ENCODE measurements at places on chromosomes 4 and X.
A peak's percentile ranks its signal among the peaks of the same experiment; 100 is the strongest.

- no peak for DNase-seq
These were observed 27.3 kb downstream of the RWDD4 start for GRCh38 chr4:183631577-183632198.

DNA sequence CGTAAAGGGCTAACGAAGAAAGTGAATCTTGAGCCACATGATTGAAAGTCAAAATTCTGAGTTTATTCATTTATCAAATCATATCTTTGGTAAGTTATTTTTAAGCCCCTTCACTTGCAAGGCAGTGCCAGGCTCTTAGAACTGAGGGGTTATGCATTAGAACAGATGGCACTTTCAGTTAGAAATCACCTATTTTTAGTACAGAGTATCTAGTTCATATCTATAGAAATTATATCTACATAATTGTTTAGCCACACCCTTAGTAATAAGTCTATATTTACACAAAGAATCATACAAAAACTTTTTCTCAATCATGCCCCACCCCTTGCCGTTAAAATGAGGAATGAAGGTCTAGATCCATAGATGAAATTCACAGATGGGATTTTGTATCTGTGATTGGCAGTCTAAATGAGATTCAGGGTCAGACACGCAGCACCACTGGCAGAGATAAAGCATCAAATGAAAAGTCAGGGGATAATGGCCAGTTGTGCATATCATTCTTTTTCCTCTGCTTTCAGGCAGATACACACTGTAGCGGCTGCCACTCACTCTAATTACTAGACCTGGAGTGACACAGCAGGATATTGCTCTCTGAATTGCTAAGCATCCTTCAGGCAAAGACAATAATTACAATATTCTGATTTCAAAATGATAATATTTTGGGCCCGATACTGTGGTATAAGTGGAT lies 440.5 kb downstream of the MAPK10 start:
- no peak for DNase-seq

- peak; percentile 10 for DNase-seq
These were observed 349.9 kb downstream of the BMPR1B start for GRCh38 chr4:95107635-95108034.

DNA sequence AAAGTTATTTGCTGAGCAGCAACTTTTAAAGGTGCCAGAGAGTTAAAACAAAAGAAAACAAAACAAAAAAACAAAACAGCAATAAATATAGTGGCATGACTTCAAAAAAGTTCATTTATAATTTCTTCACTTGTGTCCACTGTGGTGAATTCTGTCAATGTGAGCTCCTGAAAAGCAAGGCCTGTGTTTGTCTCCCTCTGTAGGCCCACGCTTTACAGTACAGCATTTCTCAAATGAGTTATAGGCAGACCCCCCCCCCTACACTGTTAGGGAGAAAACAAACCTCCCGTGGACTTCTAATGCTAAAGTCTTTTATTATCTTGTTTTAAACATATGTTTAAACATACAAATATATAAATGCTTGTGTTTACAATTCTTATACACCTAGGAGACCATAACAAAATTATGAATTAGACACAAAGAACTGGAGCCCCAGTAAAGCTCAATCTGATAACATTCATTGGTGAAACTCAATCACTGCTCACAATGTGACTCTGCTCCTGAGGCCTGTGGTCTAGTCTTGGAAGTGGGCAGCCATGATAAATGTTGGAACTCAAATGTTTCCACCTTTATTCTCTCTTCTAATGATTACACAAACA lies 47.0 kb upstream of the SCOC start:
- peak; percentile 55 for DNase-seq

GRCh38 chrX:52574416-52575275 lies 57.8 kb upstream of the XAGE1B start:
- peak; percentile 38 for DNase-seq

DNA sequence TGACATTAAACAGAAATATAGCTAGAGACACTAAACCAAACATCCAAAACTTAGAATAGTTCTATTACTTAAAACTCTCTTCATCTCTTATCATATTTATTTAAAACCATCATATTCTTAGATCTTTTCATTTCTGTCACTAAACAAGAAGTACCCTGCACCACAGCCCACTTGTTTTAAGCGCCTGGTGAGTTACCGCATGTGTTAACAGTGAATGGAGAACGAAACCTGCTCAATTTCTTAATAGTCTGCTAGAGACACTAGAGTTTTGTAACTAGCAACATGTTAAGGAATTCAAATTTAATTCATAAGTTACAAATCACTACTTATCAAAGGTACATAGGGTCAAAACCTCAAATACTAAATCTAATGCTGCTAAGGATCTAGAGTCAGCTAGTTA lies 111.5 kb downstream of the FBXW7 start:
- DNase-seq: no peak

DNA sequence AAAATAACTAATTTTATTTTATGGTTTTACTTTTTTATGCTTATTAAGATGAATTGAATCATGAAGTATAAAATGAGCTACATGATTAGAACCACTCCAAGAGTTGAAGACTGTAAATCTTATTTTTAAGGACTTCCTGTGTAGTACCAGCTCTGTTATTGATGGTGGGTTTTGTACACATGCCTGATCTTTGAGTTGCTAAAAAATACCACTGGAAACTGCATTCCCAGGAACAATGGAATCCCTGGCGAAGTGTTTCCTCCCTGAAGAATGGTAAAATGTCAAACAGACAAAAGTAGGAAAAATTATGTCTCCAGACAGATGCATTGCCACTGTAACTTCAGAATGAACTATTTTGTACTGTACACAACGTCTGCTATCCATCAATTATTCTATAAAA lies 935.4 kb upstream of the TENM3 start:
- DNase-seq: no peak

DNA sequence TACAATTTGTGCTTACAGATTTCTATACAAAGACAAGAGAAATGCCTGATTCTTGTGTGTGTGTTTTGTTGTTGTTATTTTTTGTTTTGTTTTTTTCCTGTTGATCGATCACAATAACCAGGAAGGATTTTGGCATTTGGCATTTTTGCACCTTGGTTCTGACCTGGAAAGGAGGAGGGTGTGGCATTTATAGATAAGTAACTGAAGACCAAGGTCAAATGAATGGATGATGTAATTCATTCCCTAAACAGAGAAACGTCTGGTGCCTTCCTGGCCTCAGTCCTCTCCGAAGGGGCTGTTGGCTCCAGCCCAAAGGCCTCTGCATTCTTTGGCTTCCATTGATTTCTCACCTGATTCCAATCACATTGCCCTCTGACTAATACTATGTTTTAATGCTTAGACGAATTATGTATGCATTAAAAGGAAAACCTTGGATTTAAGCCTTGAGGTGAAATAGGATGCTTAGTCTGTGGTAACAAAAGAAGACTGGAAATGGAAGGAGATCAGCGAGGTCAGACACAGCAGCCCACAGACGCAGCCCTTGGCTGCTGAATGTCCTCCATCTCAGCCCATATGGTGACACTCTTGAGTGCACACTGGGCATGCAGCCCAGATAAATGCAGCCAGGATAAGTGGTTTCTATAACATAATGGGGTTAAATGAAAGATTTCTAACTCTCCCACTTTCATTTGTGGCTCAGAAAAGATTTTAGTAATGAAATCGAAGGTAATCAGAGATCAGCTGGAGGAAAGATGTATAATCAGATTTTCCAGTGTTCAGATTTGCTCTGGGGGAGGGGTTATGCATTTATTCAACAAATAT lies 60.5 kb upstream of the TRIM2 start:
- DNase-seq: no peak

- no peak for DNase-seq
These were observed 65.8 kb downstream of the ARAP2 start for GRCh38 chr4:36178484-36178883.

- peak; percentile 2 for DNase-seq
These were observed 727.7 kb downstream of the DMD start for GRCh38 chrX:32483534-32484136.

DNA sequence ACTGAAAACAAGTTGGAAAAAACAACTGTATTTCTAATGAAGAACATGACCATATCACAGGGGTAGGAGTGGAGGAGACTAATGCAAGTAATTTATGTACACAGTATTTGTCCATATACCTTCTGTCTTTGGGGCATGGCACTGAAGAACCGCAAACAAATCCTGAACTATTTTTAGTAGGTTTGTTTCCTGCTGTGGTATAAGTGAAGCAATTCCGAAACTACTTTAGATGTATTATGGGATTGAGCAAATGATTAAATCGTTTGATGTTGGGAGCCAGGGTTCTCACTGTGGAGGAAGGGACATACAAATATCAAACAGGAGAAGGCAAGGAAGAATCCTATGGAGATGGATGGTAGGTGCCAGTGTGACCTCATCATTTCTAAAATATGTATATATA lies 18.9 kb upstream of the SH3KBP1 start:
- DNase-seq: no peak

DNA sequence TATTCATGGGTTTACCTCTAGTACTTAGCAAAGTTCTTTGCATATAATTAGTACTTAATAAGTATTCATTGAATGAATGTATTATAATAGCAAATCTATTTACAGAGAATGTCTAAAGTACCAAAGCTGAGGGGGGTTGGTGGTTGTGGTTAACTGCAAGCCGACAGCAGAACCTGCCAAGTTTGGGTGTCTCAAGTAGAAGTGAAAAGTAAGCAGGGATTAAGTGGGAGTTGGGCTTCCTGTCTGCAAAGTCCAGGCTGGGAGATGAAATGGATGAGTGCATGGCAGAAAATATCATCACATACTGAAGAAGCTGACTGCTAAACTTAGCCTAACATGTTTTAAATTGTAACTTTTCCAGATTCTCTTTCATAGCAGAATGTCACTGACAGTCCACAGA lies 169.6 kb downstream of the CAMK2D start:
- DNase-seq: no peak

DNA sequence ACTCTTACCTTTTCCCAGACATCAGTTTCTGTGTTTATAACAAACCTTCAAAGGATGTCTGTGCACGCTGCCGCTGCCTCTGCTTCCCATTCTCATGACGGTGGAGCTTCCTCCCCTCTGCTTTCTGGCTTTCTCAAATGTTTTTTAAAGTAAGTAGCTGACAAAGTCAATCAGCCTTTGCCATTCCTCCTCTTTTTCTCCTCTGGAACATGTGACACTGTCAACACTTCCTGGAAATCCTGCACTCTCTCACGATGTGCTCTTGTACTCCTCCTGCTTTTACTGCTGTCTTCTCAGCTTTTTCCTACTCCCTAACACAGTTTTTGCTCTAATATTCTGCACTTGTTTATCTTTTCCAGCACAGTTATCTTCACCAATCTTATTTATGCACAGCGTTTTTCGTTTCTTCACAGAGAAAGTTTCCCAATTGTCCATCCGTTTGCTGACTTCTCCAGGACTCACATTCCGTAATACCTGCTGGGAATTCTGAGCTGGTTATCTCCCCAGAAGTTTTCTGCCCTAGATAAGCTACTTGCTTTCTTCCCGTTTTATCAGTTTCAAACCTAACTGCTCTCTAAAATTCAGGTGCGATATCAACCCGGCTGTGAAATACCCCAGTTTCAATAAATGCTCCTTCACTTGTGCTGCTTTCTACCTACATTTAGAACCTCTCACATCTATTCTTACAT lies 465.6 kb upstream of the AGA start:
- no peak for DNase-seq

DNA sequence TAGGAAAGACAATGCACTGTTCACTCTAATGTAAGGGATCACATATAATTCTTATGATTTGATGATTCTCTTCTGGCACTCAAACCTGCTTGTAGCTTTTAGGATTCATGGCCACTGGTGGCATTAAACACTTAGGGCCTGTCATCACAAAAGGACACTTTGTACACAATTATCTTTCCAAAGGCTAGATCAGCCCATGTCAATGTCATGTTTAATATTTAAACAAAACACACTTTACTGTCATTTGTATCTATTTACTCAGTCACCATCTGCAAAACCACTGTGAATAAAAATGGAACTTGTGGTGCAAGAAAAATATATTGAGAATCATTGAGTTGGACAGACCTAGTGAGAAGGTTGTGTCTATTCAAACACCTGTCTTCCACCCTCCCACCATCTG lies 83.6 kb upstream of the TTC29 start:
- DNase-seq: no peak

DNA sequence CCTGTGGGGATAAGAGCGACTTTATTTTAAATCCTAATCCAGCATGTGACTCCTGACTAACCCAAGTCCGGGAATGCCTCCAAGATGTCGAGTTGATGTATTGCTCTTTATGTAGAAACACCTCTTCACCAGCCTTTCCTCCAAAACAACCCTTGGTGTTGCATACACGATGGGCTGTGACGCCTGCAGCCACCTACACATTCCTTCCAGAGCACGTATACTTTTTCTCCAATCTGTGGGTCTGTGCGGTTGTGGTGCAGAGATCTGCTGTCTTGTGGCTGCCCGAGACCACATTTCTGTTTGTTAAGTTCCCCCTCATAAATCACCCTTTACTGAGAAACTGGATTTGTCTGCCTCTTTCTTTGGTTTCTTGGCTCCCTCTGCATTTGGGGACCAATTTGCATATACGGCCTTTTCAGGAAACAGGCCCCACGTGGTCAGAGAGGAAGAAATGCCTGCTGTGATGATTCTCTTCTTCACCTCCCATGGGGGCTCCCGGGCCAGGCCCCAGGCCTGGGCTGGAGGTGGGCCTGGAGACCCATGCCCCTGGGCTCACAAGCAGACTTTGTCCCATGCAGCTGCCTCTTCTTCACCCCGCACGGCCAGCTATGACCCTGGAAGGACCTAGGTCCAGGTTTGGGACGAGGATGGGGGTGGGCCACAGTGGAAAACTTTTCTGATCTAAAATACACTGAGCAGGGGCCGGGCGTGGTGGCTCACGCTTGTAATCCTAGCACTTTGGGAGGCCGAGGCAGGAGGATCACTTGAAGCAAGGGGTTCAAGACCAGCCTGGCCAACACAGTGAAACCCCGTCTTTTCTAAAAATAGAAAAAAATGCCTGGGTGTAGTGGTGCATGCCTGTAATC lies 21.4 kb upstream of the AFAP1 start:
- DNase-seq: peak; percentile 89

DNA sequence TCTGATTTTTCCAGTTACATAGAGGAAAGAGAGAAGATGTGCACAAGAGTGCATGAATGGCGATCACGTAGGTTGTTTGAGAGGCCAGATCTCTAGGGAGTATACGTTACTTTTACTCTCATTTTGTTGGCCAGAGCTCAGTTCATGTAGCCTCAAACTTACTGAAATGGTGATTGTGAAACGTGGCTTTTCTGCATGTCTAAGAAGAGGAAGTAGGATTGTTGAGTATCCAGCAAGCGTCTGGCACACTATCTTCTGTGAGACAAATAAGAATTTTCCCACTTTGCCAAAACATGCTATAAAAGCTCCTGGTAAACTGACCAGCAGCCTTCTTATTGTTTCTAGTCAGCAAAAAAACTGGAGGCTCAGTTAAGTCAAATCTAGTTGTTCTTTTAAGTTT lies 264.5 kb upstream of the EMCN start:
- DNase-seq: no peak

GRCh38 chrX:614136-614535 lies 16.5 kb upstream of the SHOX start:
- peak; percentile 15 for DNase-seq

DNA sequence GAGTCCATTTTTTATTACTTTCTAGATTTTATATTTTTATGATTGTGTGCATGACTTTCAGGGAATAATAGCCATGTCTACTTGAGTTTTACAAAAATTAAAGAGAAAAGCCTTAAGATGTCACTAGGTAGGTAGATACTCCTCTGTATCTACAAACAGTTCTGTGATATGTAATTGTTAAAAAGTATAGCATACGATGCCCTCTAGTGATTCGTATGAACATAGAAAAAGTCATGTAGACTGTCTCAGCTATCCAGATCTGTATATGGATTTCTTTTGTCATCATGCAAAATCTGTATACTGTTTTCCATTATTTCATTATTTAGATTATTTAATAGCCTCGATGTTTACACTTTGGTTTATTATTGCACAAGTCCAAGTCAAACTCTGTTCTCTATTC lies 856.6 kb downstream of the CENPC start:
- DNase-seq: no peak
